T1000 (cell line): ENCODE measurements at places on chromosomes 16 and 17.

GRCh38 chr17:69404399-69404798 lies 10.1 kb upstream of the MAP2K6 start:
- no peak for DNase-seq

DNA sequence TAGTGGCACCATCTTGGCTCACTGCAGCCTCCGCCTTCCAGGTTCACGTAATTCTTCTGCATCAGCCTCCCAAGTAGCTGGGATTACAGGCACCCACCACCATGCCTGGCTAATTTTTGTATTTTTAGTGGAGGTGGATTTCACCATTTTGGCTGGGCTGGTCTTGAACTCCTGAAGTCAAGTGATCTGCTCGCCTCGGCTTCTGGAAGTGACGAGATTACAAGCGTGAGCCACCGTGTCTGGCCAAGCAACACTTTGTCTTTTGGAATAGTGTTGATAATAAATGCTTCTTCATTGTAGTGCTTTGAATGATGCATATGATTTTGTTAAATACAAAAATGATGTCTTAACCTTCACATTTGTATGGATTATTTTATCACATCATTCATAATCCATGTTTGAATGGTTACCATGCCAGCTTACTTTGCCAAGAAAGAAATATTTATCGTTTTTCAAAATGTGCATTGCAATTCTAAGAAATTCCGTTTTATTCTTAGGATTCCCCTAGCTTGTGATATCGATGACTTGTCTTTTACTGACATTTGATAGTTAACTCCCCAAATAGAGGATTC lies 29.1 kb downstream of the USP10 start:
- no peak for DNase-seq

- DNase-seq: no peak
These were observed 436.2 kb downstream of the SLC39A11 start for GRCh38 chr17:72656130-72656763.

GRCh38 chr16:79097166-79097565 lies 503.4 kb downstream of the MAF start:
- no peak for DNase-seq

DNA sequence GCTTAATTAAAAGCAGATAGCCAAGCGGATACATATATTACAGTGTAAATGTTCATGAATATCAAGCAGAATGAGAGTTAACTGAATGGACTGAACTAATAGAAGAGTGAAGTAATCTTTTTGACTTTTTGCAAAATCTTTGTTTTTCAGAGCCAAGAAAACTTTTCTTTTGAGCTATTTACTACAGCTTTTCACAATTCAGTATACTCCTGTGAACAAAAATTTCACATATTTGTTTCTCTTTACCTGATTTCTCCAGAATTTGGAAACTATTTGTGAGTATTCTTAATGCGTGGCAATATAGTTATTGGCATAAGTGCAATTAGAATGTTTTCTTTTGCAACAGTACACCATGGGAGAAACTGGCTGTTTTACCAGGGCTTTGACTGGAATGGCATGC lies 9.1 kb upstream of the DUXB start:
- no peak for DNase-seq

- DNase-seq: no peak
These were observed 48.1 kb upstream of the ADORA2B start for GRCh38 chr17:15896834-15897233.

DNA sequence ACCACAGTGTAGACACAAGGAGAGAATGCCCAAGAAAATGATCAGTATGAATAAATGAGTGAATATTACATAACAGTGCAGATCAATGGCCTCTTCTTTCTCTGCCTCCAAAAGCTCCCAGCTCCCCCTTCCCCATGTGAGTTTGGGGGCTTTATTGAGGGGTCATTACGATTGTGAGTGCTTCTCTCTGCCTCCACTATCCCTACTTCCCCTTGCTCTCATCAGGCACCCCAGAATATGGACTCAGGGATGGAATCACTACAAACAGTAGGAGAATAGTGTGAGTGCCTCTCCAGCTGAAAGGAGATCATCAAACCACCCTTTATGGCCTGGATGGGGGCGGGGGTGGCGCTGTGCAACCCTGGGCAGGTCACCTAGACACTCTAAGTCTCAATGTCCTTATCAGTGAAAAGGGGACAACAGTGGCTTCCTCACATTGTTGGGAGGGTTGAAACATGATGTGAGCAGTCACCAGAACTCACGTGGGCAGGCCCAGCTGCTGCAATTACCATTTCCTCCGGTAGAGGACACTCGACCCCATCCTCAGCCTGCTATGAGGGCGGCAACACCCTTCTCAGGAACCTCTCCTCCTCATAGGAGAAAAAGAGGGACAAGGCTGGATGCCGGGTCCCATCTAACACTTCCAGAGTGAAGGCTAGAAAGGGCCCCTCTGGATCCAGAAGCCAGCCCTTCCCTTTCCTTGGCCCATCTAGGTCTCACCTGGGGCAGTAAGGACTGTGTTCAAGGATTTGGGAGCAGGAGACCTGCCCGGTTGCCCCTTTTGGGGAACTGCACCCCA lies 2.1 kb upstream of the EPOP start:
- peak; percentile 75 for DNase-seq

- DNase-seq: no peak
These were observed 137.5 kb downstream of the CCDC182 start for GRCh38 chr17:57607553-57608120.

- DNase-seq: no peak
These were observed 2.3 kb downstream of the GAS2L2 start for GRCh38 chr17:35750526-35751395.

DNA sequence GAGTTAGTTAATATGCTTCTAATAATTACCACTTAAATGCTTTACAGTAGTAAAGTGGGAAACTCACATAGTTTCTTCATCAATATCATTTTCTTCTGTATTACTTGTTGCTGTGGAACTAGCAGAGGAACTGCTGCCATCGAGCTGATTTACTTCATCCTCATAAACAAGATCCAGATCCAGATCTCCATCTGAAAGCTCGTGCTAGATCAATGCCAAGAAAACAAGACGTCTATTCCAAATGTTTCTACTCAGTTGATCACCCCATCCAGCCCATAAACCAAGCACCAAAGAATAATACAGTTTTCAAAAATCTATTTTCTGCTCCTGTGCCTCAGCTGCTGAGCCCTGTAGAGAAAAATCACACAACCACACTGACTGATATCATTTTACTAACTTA lies 59.1 kb downstream of the TRIM37 start:
- DNase-seq: no peak

DNA sequence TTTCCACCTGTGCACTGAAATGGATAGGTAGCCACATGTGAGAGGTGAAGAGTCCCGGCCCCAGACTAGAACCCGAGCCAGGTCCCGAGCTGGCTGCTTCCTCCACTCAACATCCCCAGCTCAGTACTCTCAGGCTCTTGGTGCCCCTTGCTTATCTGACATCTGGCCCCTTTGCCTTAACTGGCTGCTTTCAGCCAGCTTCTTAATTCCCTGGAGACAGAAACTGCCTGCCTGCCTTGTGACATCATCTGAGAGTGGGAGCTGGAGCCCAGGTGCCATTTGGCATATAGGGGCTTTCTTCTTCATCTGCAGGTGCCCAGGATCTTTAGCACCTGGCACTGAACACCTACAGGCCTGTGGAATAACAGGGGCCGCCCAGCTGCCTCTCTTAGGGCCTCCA lies 8.9 kb downstream of the CHAD start:
- no peak for DNase-seq

- no peak for DNase-seq
These were observed 223.9 kb upstream of the ERCC4 start for GRCh38 chr16:13696017-13696416.

DNA sequence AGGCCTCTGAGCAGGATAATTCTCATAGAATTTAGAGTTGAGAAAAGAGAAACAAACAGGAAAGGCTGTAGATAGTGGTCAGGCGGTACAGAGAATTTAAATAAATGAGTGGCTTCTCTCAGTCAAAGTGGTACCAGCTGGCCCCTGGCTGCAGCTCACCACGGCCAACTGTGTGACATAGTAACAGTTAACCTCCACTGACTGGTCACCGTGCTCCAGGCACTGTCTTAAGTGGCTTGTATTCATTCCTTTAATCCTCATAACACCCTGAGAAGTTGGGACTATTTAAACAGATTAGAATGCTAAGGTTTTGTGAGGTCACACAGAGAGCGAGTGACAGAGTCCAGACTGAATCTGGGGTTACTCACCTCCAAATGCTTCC lies 108.9 kb downstream of the GNAO1 start:
- no peak for DNase-seq

GRCh38 chr17:58328195-58329034 lies at the start of gene TSPOAP1:
TSS of gene TSPOAP1 (minus strand) at chr17:58328795. CDS start at chr17:58327920, 875 bp downstream.
- no peak for DNase-seq

GRCh38 chr17:17605729-17606088 lies 14.2 kb upstream of the PEMT start:
- DNase-seq: no peak

DNA sequence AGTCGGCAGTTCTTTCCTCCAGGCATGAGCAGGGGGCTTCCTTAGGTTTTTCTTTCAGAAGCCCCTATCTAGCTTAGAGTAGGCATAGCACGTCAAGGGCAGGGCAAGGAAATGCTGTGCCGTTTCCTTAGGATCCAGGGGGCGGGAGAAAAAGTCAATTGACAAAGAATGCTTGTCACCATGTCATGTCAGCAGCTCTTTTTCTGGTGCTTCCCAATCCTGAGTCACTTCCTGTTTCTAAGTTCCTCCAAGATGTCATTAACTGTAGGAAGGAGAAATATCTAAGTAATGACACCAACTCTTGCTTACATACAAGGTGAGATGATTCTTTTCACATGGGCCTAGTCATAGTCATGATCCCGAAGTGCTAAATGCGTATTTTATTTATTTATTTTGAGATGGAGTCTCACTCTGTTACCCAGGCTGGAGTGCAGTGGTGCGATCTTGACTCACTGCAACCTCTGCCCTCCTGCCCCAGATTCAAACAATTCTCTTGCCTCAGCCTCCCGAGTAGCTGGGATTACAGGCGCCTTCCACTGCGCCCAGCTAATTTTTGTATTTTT lies 35.2 kb downstream of the GJC1 start:
- DNase-seq: peak; percentile 54

GRCh38 chr16:7137560-7138330 lies 194.9 kb upstream of the RBFOX1 start:
- DNase-seq: no peak

GRCh38 chr17:83132251-83133081 lies 53.1 kb downstream of the METRNL start:
- DNase-seq: no peak

- DNase-seq: no peak
These were observed 151.8 kb downstream of the ABCA8 start for GRCh38 chr17:68803164-68803929.

GRCh38 chr16:55444754-55445485 lies 34.1 kb upstream of the MMP2 start:
- no peak for DNase-seq

GRCh38 chr17:78802008-78802407 lies 19.9 kb upstream of the CYTH1 start:
- DNase-seq: no peak

GRCh38 chr16:85616607-85617321 lies 3.6 kb downstream of the GSE1 start:
- no peak for DNase-seq

- DNase-seq: no peak
These were observed 7.8 kb upstream of the ALOX12B start for GRCh38 chr17:8095361-8095760.

GRCh38 chr17:51298508-51299371 lies 38.4 kb downstream of the UTP18 start:
- DNase-seq: no peak

- no peak for DNase-seq
These were observed 33.9 kb downstream of the NXN start for GRCh38 chr17:945672-946071.

GRCh38 chr17:55563363-55563762 lies 52.1 kb upstream of the SMIM36 start:
- DNase-seq: no peak

- DNase-seq: no peak
These were observed 307 bp downstream of the CDYL2 start for GRCh38 chr16:80804056-80804525.

GRCh38 chr16:10126686-10127085 lies 55.5 kb downstream of the GRIN2A start:
- DNase-seq: peak; percentile 44

DNA sequence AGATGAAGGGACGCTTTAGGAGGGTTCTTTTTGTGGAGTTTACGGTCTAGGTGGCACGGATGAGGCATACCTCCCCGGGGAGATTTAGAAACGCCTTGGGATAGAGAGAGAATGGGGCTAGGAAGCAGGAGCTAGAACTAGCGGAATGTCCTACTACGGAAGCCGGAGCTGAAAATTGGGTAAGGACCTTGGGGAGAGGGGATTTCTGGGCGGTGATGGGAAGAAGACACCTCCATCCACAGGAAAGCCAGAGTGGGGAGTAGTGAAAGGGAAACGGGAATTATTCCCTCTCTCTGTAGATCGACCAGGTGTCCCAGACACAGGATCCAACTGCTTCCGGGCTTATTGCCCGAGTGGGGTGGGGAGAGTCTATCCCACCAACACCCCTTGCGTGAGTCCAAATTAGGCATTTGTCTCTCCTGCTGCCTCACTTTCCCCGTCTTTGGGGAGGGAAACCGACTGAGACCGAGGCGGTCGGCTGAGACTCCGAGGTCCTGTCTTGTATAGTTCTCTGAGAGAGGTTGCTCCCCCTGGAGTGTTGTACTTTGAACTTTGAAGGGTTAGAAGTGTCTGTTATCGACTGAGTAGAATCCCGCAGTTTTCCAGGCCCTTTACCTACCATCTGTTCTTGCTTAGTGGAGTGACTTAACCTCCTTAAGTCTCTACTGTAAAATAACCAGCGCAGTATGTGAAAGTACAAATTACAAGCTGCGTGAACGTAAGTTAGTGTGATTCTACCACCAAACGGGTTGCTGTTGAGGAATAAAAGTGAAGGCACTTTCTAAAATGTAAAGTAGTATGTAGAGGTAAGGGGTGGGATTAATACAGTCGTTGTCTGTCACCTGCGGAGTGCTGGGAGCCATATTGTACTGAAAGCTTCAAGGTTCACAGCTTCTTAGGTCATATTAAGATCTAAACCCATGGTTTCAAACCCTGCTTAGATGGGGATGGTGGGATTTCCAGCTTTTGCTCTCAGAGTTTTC lies 1.0 kb downstream of the RSPRY1 start:
- DNase-seq: peak; percentile 25

- DNase-seq: no peak
These were observed 43.4 kb downstream of the NEUROD2 start for GRCh38 chr17:39564211-39564848.

- no peak for DNase-seq
These were observed 100.1 kb downstream of the IRF8 start for GRCh38 chr16:85998868-85999729.

DNA sequence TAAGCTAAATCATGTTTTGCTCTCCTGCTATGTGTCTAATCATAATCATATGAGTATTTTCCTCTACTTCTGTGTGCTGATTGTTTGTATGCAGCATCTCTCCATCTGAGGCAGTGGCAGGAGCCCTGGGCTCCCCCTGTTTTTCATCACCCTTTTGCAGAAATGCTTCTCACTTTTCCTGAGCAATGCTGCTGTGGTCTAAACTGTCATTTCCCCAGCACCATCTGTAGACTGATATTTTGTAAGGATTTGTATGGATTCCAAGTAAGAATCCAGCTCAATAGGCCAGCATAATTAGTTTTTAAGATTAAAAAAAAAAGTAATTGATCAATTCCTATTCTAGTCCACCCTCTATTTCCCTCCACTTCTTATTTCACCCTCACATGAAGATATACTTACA lies 257.0 kb upstream of the CPHXL start:
- no peak for DNase-seq
